ENCODE measurements at places on chromosomes 2 and 18. TPM values are rescaled to one million over a fixed set of nuclear protein-coding genes. Genes with fewer than 3 reads are reported as not detected.

- no peak for DNase-seq
Observed at GRCh38 chr2:134249755-134250154, 4.1 kb upstream of the MGAT5 start.

Gene SCN7A
- total RNA-seq, result 46.1 TPM

DNA sequence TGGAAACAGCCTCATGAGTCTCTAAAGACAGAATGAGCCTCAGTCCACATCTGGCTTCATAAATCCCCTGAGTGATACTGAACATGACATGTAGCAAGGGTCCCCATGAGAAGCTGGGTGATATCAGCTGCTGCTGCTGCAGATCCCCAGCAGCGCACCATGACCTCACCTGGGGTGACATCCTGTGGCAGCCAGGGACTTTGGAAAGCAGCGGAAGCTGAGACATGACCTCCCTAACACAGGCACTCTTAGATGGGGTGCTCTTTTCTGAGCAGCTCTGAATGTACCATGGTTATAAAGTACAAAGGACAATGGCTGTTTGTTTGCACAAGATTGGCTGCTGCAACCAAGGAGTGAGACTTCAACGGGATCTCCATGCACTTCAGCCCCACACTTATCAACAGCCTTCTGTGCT lies 74.7 kb upstream of the TMEM200C start:
- DNase-seq, result no peak

DNA sequence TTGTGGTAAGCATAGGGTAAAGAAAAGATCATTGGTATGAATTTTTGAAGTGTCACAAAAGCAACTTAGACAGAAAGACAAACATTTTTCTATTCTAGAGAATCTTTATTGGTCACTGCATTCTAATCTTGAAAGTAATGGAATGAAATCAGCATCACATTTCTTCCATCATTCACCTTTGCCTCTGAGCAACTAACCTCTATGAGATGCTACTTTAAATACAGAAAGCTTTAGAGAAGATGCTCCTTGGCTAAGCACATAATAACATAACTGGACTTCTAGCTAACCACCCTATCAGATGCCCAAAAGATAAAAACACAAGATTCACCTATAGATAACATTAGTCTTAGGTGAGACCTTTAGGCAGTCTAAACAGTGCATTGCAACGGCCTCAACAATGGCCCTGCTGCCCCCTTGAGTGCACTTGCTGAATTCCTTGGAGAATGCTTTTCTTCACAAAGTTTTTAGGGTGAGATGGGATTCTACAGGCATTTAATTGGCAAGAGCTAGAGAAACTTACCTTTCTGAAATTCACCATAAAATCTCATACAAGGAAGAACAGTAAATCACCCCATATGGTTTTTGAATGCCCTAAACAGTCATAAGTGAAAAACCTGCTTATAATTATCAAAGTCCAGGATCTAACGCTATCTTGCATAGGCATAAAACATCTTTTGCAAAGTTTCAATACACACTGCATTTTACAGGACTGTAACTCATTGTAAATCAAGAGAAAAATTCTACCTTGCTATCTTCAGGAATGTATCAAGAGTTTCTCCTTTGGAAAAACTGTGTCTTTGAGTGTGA lies 791.3 kb upstream of the CHAC2 start:
- no peak for DNase-seq

Gene NEU4
- not detected for total RNA-seq

Gene UGT1A3
- not detected for total RNA-seq

DNA sequence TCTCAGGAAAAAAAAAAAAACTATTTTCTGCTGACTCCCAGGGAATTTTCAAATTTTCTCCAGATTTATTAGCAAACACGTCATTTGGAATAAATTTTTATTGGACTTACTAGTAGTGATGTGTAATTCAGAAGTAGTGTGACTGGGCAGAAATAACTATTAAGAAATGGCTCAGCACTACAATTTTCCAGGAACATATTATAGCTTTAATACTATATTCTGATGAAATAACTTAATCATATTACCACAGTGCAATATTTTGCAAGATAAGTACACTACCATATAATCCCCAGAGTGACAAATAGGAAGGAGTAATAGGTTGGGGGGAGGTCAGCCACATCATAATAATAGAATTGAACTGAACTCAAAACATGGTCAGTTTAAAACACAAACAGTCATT lies 19.7 kb upstream of the TNFAIP6 start:
- no peak for DNase-seq

DNA sequence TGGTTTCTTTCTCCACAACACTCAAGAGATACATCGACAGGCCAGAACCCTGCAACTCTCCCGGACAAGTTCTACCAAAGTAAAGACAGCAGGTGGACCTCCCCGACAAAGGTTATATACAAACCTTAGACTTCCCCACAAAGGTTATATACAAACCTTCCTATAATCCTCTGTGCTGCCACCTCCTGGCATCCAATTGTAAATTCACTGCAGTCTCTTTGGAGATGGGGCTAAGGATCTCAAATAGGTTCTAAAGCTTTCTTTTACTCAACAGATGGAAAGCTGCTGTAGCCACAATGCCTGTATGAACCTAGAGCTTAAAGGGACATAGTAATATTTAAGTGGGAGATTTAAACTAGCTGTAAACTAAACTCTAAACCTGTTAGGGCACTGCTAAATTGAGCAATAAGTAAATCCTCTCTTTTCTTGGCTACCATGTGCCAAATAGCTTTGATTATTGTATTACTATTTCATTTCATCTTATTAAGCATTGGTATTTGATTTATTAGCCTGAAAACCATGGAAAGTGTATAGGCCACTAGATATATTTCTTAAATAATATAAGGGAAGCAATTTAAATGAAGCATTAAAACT lies 9.8 kb upstream of the MREG start:
- no peak for DNase-seq

Gene NLRC4
- 1.5 TPM for total RNA-seq

Gene MBD5
- 62.1 TPM for total RNA-seq

Gene PTPRM
- 93.2 TPM for total RNA-seq

DNA sequence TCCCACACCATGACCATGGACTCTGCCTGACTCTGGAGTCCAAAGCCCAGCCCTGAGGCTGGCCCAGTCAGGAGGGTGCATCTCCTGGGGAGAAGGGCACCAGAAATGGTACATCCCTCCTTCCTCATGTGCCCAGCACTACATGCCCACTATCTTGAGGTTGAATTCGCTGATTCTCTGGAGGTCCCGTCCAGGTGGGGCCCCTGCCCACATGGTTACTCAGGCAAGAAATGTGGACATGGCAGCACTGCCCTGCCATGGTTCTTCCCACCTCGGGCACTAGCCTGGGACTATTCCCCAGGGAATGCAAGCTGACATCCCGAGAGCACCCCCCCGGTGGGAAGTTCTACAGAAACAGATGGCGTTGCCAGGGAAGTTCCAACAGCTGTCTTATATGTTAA lies 15.3 kb upstream of the HES6 start:
- DNase-seq, result no peak
